ENCODE measurements at places on chromosomes 1 and 21.

DNA sequence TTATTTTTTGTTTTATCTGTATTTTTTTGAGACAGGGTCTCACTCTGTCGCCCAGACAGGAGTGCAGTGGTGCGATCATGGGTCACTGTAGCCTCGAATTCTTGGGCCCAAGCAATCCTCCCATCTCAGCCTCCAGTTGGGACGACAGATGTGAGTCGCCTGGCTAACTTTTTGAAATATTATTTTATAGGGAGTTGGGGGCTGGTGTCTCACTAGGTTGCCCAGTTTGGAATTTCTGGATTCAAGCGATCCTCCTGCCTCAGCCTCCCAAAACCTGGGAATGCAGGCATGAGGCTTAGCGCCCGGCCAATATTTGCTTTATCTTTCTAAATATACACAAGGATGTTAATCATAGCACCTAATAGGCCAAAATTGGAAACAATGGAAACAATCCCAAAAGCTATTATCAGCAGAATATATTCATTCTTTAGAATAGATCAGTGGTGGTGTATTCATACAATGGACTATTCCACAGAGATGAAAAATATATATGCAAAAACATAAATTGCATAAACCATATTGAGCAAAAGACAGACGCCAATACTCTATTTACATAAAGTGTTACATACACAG, 55.9 kb downstream of the DAP3 start:
- DNase-seq: no peak

DNA sequence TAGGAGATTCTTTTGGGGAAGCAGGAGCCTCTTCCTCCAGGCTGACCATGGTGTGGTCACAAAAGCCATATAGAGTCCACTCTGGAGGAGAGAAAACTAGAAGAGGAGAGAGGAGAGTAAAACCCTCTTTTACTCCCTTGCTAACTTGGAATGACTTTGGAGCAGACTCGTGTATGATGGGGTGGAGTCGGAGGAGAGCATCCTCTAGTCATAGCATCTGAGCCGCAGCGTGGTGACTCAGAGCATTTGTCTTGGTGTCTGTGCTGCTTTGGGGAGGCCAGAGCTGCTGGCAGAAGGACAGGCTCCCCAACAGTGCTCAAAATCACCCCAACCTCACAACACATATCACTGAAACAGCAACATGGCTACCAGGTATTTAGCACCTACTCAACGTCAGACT, 11.1 kb downstream of the HTR6 start:
- DNase-seq: no peak

GRCh38 chr1:213679153-213679552, 308.6 kb upstream of the PROX1 start:
- no peak for DNase-seq

DNA sequence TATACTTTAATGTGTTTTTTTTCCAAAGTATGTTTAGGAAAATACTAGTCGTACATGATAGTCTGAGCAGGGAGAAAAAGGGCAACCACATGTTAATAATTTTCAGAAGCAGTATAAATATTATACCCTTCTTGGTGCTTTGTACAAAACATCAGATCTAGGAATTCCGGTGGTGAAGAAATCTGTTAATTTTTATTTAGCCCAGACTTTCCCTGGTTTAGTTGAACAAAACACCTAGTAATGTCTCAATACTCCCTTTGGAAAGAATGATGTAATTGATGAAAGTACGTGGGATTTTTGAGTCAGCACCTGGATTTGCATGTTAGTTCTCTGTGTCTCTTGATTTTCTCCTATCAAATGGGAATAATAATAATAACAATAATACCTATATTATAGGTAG, 38.4 kb upstream of the KCNK2 start:
- no peak for DNase-seq

GRCh38 chr1:181424786-181425403, 58.4 kb upstream of the CACNA1E start:
- peak; percentile 66 for DNase-seq

GRCh38 chr1:65235867-65236805, 73.2 kb upstream of the DNAJC6 start:
- DNase-seq: no peak

DNA sequence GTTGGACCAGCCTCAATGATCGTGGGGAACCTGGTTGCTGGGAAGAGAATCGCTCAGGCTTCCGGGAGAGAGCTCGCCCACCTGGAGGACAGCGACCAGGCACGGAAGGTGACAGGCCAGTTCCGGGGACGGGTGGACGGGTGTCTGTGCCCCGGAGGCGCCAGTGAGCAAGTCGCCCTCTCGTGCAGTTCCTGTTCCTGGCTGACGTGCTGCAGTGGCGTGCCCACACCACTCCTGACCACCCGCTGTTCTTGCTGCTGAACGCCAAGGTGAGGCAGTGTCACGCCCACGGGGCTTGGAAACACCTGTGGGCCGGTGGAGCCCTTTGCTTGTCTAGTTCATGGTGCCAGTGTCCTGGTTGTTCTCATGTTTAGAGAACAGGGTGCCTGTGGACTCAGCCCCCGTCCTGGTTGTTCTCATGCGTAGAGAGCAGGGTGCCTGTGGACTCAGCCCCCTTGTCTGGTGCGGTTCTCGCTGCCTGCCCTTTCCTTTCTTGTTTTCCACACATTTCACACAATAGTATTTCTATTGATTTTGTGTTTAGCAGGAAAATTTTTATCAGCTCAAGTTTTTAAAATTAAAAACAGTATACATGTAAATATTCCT, 53.1 kb downstream of the S100B start:
- peak; percentile 68 for DNase-seq

GRCh38 chr1:205274041-205274691, 46.4 kb downstream of the TMCC2 start:
- no peak for DNase-seq

DNA sequence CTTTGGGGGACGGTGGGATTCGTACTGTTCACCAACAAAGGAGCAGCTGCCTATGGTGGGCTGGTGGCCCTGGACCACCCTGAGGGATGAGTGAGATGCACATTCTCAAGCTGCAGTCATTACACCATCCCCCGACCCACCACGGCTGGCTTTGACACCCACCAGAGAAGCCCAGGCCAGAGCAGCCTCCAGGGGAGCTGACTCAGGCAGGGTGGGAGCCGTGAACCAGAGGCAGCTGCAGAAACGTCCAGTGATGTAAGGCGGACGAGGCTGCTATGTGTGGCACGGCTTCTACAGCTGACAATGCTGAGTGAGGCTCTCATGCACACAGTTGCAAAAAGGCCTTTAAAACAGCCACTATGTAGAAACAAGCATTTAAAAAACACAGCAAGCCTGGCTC, 40.1 kb downstream of the CHAF1B start:
- no peak for DNase-seq

DNA sequence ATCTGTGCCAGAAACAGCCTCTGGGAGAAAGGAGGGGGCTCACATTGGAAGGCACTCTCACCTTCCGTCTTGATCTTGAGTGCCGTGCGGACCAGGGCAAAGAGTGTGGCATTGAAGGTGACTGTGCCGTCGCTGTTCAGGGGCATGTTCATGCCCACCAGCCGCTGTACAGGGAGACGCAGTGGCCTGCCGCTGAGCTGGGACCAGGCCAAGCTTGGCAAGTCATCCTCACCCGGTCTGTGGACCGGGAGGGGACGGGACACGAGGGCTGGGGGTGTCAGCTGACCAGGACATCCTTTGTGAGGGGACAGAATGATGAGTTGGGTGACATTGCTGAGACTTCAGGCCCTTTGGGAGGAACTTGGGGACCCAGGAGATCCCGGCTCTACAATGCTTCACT, 25.0 kb upstream of the KIF21B start:
- no peak for DNase-seq

DNA sequence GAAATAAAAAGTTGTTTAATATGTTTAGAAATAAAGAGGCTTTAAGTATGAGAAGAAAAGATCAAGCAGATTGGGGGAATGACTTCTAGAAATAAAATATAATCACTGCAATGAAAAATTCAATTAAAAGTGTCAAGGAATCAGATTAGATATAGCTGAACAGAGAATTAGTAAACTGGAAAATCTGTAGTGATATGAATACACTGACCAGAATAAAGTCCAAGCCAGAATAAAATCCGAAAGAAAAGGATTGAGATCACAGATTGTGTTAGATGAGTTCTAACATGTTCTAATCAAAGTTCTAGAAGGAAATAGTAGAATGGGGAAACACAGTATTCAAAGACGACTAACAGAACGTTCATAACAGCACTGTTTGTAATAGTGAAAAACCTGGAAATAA, 73.1 kb upstream of the C1orf105 start:
- DNase-seq: no peak

DNA sequence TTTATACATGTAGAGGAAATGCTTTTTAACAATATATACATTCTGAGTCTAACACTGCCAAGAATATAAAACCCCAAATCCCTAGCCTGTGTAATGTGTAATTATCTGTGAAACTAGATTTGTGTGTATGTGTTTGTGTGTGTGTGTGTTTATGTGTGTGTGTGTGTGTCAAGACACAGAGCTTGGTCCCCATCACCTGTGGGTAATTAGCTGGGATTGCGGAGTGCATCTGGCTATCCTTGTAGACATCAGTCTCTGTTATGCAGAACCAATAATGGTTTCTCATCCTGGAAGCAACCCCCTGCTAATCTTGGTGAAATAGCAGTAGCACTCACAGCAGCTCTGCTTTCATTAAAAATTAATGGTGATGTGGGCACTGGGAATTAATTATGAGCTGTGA, 26.3 kb upstream of the ST6GALNAC3 start:
- DNase-seq: no peak

DNA sequence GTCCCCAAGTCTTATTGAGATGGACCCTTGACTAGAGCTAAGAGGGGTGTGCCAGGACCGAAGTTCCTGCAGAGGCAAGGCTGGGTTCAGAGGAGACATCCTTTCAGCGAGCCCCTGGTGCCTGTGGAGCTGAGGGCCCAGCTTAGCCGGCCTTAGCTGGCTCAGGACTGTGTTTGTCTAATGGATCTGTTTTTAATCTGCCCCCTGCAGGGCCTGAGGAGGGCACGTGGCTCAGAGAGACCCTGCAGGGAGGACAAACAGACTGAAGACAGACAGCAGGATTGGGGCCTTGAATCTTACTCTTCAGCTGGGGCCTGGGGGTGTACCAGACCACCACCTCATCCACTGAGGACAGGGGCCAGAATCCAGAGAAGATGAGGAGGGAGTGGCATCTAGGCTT, 1.6 kb downstream of the CRABP2 start:
- DNase-seq: no peak

- DNase-seq: no peak
Observed at GRCh38 chr1:183764981-183765380, 39.9 kb upstream of the RGL1 start.

- no peak for DNase-seq
Observed at GRCh38 chr1:162726555-162726954, 63.9 kb upstream of the HSD17B7 start.

- peak; percentile 22 for DNase-seq
Observed at GRCh38 chr1:210400043-210400840, 71.5 kb downstream of the HHAT start.

DNA sequence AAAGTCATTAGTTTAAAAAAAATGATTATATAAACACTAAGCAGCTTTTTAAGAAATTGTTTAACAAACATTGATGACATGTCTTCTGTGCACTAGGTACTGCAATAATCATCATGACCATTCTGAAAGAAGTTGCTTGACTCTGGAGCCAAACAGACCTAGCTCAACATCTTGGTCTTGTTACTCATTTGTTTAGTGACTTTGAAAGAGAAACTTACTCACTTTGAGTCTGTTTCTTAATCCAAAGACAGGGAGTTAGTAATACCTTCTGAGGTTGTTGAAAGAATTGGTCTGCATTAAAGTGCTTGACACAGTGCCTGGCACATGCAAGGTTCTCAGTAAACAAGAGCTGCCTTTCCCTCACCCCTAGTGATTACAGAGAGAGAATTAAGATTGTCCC, 84.4 kb downstream of the SGIP1 start:
- no peak for DNase-seq

GRCh38 chr1:246329900-246330299, 177.2 kb downstream of the SMYD3 start:
- peak; percentile 0 for DNase-seq

DNA sequence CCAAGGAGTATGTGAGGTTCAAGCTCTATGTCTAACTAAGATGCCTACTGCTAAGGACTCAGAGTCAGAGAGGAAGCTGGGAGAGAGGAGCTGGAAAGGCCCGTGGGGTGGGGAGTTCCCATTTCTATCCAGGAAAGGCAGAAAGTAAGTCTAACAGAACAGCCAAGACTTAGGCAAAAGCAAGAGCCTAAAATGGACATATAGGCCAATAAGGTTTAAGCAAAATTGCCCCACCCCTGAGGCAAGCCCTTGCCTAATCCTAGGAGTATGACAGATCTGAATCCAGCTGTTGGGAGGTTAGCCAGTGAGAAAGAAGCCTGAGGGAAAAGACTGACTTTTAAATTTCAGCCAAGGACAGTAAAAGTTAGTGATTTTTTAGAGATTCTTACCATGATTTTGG, 1.6 kb upstream of the KLHDC9 start:
- peak; percentile 20 for DNase-seq

GRCh38 chr21:35340273-35340672, 291.2 kb upstream of the RUNX1 start:
- no peak for DNase-seq

DNA sequence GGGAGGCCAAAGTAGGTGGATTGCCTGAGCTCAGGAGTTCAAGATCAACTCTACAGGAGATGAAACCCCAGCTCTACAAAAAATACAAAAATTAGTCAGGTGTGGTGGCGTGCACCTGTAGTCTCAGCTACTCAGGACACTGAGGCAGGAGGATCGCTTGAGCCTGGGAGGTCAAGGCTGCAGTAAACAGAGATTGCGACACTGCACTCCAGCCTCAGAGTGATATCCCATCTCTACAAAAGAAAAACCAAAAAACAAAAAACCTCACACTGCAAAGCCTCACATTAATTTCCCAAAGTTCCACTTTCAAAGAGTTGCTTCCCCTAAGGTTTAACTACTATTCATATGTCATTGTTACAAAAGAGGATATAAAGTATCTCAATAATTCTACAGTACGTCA, 29.0 kb upstream of the FBXO28 start:
- DNase-seq: no peak

DNA sequence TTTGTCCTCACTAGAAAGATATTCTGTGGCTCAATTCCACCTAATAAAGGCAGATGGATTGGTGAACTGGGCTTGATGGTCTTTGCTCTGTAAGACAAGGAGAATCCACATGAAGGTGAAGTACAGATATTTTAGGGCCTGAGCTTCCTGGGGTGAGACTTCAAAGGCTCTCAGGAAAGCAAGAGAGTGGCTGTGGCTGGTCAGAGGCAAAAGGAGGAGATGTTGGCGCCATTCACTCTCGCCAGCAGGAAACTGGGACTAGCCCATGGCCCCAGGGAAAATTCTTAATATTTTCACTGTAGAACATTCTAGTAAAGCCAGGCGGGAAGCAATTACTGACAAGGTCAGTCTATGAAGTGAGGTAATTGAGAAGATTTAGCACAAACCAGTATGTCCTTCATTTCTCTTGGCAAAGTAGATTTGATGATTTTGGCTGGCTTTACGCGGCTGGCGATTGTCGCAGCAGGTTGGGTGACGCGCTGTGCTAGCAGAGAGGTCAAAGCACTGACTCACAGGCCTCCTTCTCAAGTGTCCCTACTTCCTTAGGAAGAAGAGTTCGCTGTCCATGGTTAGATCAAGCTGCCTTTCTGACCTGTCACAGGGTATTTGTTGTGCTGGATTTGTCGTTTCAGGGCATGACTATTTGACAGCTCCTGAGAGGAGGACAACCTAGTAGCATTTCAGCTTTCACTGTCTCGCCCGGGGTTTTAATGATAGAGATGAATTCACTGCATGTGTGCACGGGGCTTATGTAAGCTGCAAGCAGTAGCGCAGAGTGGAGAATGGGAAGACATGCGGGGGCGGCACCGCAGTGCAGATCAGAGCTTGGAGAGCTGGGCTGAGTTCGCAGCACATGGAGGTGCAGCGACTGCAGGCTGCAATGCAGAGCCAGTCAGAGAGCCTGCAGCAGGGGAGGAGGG, 32.7 kb downstream of the XCL1 start:
- no peak for DNase-seq

GRCh38 chr1:174995121-174995520, 4.6 kb upstream of the CACYBP start:
- DNase-seq: no peak

All from CD4-positive, alpha-beta T cell treated with Interleukin-1 beta for 1 hour (primary cell).